ENCODE measurements at places on chromosomes 6 and 20.

DNA sequence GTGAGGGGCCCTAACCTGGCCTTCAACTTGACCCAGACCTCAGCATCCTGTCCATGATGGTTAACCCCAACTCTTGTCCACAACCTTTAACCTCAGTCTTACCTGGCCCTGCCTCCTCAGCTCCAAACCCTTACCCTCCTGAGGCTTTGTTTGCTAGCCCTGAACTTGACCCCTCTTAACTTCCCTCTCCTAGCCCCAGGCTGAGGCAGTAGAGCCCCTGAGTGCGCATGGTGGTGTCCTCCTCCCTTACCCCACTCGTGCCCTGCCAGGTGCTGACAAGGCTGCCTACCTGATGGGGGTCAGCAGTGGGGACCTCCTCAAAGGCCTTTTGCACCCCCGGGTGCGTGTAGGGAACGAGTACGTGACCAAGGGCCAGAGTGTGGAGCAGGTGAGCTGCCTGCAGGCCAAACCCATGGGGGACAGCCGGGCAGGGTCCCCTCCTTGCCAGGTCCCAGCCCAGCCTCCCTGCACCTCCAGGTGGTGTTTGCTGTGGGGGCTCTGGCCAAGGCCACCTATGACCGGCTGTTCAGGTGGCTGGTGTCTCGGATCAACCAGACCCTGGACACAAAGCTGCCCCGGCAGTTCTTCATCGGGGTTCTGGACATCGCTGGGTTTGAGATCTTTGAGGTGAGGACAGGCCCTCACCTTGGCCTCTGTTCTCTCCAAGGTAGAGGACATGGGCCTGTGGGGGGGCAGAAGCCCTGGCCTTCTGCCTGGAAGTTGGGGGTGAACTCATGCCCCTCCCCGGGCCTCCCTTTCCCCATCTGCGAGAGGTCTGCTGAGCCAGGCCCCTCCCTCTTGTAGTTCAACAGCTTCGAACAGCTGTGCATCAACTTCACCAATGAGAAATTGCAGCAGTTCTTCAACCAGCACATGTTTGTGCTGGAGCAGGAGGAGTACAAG is 31.9 kb downstream of the MYH7B start:
- DNase-seq, result no peak

DNA sequence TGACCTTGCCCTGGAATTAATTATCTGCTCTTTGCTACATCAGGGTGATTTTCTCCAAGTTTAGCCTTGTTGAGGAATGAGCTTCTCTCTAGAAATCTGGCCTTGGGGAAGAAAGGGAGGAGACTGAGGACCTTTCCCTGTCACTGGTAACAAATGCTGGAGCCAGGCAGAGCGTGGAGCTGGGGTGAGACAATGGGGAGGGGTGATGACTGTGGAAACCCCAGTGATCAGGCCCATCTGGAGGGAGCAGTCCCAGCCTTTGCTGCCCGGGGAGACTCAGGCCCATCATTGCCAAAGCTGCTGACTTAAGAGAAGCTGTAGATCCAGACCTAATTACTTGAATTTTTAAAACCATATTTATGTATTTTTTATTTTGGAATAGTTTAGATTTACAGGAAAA is 31.3 kb downstream of the BCAS4 start:
- no peak for DNase-seq

GRCh38 chr6:12343122-12343439 is 52.9 kb downstream of the EDN1 start:
- no peak for DNase-seq

DNA sequence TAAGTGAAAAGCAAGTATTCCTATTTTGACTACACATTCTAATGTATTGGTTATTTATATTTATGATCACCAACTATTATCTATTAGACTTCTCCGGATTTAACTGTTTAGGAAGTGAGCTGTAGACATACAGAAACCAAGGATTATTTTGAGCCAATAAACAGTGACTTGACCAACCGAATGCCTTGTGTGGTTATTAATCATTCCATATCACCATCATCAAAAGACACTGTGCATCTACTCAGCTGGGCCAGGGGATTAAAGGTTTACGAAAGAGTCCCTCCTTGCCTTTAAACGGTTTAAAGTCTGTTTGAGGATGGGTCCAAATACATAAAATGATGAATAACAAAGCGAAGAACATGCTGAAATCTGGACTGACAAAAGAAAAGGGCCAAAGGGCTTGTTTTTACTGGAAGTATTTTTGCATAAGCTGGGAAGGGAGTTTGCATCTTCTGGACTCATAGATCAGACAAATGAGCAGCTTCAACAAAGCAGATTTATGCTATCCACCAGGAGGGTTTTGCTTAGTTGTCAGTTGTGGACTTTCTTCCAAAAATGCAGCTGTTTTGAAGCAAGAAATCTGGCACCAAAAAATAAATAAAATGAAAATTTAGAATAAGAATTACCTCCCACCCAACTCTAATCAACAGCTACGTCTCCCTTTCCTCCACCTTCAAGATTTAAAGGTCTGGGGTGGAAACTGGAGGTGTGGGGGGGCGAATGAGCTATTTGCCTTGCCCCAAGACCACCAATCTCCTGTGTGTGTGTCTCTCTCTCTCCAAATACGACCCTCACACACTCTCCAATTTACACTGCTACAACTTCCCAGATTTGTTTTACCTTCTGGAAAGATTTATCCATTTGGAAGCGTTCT is 33.6 kb upstream of the ID4 start:
- no peak for DNase-seq

- DNase-seq, result no peak
These were observed 26.3 kb downstream of the MAPK14 start for GRCh38 chr6:36053878-36054277.

All from stimulated activated CD8-positive, alpha-beta memory T cell treated with anti-CD3 and anti-CD28 coated beads, Interleukin-15, amount 100 ng/mL, for 24 hours (primary cell).